ENCODE measurements at places on chromosomes 6 and 20. TPM values are rescaled to one million over a fixed set of nuclear protein-coding genes. Genes with fewer than 3 reads are reported as not detected.
A peak's percentile ranks its signal among the peaks of the same experiment; 100 is the strongest.

DNA sequence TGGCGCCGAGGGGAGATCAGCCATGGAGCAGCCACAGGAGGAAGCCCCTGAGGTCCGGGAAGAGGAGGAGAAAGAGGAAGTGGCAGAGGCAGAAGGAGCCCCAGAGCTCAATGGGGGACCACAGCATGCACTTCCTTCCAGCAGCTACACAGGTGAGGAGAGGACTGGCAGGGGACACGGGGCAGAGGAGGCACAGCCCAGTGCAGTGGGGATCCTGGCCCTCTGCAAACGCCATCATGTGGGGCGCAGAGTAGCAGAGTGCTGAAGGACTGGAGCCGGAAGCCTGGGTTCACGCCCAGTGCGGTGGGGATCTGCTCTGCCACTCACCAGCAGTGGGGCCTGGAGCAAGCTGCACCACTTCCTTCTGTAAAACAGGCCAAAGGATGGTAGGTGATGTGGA lies 41.1 kb upstream of the FANCE start:
- peak; percentile 21 for DNase-seq

The NOX3 gene
- total RNA-seq, result not detected

The JAG1 gene
- 0.18 TPM for total RNA-seq

DNA sequence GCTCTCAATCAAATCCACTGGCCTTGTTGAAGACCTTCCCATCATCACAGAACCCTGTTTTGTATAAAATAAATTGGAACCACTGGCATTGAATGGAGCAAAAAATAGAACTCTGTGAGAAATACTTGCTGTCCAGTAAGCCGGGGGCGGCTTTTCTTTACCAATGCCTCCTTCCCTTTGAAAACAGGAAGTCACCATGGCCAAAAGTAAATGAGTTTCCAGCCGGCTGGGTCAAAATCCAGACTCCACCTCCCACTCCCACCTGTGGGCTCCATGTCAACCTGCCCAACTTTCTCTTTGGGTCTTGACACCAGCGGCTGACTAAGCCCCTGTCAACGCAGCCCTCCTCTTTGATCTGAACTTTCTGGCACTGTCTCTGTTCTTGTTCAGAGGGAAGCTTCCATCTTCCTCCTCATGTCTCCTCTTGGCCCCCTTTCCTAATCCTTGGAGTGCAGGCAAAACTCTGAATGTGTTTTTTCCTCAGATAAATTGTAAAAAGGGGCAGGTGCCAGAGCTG lies 95.2 kb downstream of the TFAP2C start:
- DNase-seq, result no peak

DNA sequence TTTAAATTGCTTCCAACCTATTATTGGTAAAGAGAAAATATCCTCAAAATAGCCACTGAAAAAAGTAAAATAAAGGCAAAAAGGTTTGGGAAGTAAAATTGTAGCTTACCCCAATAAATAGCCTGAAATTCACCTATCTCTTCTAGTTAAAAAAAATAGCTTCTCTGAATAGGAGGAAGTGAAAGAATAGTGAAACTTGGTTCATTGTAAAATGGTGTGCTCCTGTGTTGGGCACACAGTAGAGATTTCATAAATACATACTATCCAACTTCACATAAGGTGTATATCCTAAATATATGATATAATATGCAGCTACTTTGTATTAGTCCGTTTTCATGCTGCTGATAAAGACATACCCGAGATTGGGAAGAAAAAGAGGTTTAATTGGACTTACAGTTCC lies 45.3 kb downstream of the CDK19 start:
- no peak for DNase-seq

All from naive thymus-derived CD8-positive, alpha-beta T cell (primary cell).